Hindlimb muscle (tissue), 1 donor: ENCODE measurements at places on chromosomes 4 and X. TPM values are rescaled to one million over a fixed set of nuclear protein-coding genes. Genes with fewer than 3 reads are reported as not detected.

ABCD1 gene
- polyA plus RNA-seq: 13.5 TPM

PGRMC1 gene
- polyA plus RNA-seq: 75.5 TPM

DNA sequence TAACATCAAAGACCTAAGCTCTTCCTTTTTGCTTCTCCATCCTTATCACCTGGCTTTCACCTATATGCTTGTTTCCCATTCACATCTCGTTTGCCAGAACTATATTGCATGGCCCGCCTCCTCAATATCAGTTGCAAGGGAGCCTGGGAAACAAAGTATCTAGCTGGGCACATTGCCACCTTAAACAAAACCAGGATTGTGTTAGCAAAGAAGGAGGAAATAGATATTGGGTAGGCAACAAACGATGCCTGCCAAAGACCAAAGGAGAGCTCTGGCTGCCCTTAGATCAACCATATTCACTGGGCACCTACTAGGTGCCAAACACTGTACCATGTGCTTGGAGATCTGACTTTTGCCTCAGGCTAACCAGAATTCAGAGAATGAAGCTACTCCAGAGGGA lies 107.5 kb downstream of the GRIA3 start:
- no peak for DNase-seq

DNA sequence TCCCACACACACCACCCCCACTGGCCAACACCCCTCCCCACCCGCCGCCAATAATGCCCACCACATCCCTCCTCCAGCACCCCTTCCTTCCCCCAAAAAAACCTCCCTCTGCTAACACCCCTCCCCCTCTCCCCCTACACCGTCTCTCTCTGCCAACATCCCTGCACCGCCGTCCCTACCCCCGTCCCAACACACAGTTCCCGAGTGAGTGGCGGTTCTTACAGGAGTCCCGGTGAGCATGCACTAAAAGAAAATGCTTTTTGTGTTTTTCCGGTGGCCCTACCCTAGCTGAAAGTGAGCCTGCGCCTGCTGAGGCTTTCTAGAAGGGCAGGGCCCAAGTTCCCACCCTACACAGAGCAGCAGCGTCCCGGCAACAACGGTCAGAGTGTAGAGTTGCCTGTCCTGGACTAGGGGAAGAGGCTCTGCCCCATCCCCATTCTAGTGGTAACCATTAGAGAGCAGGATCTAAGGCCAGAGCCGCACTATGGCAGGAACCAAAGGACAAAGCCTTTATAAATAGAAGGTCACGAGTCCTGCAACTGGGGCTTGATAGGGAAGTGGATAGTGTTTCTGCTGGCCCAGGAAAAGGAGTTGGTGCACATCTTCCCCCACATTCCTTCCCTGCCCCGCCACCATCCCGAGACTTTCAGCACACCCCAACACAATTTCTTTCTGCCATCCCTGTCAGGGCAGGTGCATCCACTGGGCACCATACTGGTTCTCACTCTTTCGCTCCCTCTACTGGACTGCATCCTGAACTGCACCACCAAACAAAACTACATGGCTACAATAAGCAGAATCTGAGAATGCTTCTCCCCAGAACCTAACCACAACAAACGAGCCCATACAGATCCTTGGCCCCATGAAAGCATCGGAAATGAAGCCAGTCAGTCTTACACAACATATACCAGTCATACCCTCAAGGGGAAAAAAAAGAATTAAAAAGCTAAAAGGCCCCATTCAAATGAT lies 78.1 kb upstream of the PAGE3 start:
- DNase-seq: no peak

DNA sequence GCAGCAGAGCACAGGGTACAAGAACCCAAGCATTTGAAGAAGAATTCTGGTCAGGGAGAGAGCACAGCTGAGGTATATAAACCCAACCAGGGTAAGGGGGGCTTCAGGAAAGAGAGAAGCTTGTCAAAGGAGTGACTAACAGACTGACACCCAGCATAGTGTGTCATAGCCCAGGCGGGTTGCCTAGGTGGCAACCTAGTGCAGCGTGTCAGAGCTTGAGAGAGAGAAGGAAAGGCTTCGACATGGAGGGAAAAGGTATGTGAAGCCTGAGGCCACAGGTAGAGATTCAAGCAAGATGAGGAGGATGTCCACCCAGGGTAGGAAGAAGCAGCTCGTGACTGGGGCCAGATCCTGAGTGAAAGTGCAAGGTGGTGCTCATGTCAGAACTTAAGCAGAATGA lies 8.5 kb upstream of the ANTXR2 start:
- DNase-seq: no peak

- no peak for DNase-seq
These were observed 33.9 kb downstream of the PRDM8 start for GRCh38 chr4:80231180-80231579.

DNA sequence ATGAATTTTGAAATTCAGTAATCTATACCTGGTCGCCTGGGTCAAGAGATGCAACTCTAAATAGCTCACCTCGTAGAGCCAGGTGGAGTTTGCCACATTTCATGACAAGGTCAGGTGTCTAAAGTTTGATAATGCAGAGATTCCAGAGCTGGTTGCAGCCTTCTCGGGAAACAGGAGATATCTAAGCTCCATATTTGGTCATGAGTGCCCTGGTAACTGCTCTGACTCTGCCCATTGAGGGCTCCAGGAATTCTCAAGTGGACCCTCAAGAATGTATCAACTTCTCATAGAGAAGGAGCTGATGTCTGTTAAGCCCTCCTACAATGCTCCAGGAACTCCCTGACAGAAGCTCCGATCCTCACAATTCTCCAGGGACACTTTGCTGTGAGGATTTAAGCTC lies 33.2 kb upstream of the TSPAN5 start:
- no peak for DNase-seq
